ENCODE measurements at places on chromosomes 2 and 18.

DNA sequence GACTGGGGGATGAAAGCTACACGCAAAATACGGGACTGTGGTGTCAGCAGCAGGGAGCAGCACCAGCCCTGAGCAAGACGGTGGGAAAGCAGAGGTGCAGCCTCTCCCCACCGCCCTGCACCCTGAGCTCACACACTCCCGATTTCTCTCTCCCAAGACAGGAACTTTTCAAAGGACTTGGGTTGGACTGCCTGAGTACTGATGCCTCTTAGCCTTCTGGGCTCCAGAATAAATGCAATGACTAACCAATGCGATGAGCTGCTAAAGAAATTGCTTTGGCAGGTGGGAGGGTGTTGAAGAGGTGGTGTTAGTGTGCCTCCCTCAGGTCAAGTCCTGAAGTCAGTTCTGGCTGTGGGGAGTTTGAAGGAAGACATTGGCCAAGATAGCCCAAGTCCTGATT is 9.6 kb downstream of the TRIM54 start:
- DNase-seq = no peak

DNA sequence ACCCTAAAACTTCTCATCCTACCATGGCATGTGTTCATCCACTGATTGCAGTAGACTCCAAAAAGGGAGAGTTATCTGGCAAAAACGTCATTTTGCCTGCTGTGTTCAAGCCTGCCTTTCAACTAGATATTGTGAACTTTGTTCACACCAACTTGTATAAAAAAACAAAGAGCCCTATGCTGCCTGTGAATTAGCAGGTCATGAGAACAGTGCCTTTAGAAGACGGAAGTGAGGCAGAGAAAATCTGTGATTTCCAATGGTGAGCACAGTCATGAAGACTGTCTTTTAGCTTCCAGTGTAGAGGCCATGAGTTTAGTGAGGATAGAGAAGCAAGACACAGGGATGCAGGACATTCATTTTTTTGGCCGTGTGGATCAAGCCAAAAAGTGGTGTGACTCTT is 103.6 kb upstream of the PGAP1 start:
- DNase-seq = no peak

DNA sequence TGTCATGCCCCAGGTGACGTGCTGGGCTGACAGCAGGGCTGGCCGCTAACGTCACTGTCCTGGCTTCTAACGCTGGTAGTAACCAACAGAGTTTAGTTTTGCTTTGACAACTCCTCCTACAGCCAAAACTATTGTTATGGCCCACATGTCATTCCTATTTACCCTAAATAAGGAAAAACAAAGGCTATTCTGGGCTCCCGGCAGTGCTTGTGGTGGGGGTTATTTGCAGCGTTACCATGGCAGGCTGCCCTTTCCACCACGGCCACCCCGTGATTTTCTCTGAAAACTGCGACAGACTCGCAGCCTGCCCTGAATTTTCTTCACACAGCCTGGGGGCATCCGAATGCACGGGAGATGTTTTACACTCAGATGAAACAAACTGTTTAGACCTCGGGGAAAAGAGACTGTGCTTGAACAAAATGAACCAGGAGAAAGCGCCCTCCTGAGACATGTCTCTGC is 115.2 kb downstream of the FAM210A start:
- peak; percentile 22 for DNase-seq

GRCh38 chr18:68275616-68276015 is 439.3 kb downstream of the TMX3 start:
- no peak for DNase-seq

DNA sequence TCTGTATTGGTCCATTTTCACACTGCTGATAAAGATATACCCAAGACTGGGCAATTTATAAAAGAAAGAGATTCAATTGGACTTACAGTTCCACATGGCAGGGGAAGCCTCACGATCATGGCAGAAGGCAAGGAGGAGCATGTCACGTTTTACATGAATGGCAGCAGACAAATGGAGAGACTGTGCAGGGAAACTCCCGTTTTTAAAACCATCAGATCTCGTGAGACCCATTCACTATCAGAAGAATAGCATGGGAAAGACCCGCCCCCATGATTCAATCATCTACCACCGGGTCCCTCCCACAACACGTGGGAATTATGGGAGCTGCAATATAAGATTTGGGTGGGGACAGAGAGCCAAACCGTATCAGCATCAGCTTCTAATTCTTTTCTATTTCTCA is 217.0 kb downstream of the ANAPC1 start:
- DNase-seq = no peak

DNA sequence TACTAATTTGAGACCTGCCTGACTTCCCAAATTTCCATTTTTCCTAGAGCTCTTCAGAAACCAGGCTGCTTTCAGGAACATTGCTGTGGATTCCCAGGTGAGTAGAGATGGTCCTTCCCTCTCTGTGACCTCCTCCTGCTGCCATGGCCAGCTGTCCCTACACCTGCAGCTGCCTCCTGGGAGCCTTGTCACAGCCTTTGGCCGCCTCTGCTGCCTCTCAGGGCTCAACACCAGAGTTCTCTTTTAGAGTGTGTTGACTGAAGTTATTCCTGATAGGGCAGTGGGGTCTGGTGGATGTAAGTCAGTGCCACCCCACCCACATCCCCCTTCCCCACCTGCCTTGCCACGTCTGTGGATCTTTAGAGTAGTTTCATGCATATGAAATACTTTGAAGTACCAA is 22.9 kb downstream of the SPATS2L start:
- DNase-seq = no peak

- no peak for DNase-seq
These were observed 9.4 kb upstream of the INO80C start for GRCh38 chr18:35507192-35507591.

DNA sequence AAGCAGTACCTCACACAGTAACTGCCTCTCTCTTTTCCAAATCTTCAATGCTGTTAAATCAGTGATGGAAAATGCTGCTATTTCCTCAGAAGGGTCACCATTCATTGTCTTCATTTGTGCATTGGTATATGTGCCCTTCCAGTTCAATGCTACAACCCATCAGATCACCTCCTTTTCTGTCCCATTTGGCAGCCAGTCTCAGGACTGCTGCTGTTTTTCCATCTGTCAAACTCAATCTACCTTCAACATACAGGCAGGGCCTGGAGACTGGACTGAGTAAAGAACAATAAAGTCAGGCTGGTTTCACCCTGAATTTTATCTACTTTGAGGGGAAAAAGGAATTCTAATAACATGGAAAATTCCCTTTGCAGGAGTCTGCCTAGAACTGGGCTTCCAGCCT is 17.9 kb downstream of the ZNF385B start:
- DNase-seq = no peak

GRCh38 chr2:99106913-99107312 is 34.6 kb upstream of the C2orf15 start:
- no peak for DNase-seq

GRCh38 chr2:85850451-85850850 is 38.3 kb downstream of the ST3GAL5 start:
- DNase-seq = no peak

- DNase-seq = no peak
These were observed 25.6 kb upstream of the CYRIA start for GRCh38 chr2:16691261-16691660.

GRCh38 chr2:166388481-166389070 is 12.8 kb upstream of the SCN9A start:
- peak; percentile 94 for DNase-seq

DNA sequence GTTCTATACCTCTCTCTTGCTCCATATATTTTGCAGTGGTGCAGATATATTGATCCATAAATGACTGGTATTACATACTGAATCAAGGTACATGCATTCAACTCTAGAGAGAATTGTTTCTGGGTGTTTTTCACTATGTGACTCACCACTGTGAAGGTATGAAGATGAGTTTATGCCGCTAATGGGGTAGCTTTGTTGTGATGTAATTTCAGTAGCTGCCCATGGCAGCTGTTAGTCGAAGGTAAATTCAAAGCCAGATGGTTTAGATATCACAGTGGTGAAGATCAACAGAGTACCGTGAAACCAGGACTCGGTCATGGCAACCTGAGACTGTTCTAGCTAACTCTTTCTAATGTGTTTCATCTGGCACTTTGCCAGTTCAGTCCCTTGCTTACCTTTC is 50.4 kb downstream of the PKP4 start:
- no peak for DNase-seq

GRCh38 chr2:170146784-170147183 is 31.2 kb upstream of the MYO3B start:
- DNase-seq = no peak

DNA sequence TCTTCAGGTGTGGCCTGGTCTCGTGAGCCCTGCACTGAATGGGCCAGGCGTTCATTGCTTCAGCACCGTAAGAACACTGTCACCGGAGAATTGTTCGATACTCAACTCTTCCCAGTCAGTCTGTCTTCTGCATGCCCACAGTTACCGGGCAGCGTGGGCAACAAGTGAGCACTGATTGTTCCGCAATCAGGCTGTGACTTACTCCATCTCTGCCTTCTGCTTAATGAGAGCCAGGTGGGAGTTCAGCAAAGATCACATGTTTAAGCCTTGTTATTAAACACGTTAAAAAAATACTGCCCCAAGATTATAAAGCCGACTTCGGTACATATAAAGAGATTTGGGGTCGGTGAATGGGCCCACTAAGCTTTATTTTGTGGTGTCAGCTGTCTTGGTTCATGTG is 3.7 kb downstream of the STEAP3 start:
- no peak for DNase-seq

DNA sequence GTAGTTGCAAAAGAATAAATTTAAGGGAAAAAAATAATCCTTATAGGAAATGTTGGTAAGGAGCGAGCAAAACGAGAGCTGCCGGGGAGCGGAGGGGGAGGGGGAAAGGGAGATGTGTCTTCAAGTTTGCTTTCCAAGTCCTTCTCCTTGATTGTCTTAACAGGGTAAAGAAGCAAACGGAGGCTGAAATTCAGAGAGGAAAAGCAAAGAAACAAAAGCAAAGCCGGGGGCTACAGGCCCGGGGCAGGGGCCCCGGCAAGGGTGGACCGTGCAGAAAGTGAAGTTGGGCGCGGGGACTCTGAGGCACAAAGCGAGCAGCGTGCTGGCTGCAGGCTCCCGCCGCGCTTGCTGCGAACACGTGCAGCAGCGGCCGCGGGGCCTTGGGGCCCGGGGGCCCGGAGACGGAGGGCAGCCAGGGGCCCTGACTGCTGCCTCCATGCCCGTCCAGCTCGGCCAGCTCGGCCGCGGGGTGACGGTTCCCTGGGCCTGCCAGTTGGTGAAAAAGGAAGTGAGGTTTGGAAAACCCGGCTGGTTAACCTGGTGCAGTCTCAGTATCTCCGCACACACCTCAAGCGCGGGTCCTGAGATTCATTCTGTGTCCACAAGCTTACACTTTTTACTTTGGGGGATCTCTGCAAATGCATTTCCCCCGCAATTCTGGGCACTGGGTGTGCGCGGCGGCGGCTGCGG is 4.1 kb downstream of the BCL11A start:
- DNase-seq = no peak

DNA sequence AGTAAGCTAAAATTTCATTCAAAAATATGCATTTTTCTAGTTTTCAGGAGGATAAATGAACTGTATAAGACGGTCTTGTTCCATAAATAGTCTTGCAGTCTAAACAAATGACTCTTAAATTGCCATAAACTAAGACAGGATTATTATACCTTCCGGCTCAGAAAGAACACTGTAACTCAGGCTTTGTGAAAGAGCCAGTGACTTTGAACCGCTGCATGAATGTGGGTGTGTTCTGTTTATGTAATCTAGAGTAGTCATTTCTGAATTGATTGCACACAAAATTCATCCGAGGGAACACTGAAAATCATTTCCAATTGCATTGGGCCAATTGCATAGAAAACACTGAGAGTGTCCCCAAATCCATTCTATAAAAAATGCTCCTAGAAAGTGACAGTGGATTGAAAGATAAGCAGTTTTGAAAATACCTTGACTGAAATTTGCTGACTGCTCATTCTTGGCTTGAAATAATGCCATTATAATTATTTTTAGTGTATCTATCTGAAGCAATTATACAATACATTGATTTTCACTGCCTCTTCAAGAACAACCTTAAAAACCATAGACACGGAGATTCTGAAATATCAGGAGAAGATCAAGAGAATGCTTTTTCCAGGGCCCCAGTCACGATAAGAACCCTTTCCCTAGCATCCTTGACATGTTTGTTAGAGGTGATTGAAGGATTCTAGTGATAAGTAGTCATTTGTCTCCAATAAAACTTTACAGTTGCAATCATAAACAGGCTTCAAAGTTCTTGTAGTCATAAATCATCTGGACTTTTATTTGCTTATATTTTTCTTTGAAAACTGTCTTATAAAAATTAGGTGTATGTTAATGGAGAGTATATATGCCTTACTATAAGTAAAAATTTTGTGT is 55.4 kb downstream of the CNTNAP5 start:
- no peak for DNase-seq

DNA sequence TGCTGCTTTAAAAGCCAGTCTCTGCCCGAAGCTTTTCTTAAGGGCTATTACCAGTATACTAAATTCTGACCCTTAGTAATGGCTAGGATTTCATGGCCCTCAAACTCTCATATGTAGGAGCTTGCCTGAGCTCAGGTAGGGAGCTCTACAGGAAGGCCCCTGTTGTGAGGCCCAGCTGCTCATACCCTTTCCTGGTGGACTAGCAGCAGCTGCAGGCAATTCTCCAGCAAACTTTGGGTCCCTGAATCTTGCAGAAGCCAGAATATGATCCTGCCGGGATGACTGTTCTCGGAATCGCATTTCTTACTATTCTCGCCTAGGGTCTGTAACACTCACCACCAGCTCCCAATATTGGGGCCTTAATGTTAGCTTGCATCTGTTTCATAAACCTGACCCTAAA is 106.4 kb upstream of the SERTAD2 start:
- no peak for DNase-seq

GRCh38 chr2:219831957-219832356 is 204.5 kb downstream of the SLC4A3 start:
- DNase-seq = no peak

DNA sequence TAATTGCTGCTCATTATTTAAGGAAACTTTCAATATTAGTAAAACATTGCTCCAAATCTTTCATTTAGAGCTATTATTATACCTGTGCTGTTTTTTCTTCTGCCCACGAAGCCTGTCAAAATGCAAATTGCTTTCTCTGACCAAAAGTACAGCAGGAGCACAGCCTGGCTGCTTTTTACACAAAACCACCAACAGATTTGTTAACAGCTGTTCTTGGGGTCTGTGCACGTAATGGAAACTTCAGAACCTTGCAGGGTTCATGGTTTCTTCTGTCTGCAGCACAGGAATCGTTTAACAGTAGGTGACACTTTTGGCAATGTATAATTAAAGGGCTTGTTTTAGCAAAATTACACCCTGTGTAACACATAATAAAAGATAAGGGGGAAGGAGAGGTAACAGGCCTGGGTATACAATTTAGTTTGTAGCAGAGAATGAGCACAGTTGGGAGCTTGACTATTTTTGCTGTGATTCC is 447.3 kb downstream of the KCNJ3 start:
- DNase-seq = no peak

DNA sequence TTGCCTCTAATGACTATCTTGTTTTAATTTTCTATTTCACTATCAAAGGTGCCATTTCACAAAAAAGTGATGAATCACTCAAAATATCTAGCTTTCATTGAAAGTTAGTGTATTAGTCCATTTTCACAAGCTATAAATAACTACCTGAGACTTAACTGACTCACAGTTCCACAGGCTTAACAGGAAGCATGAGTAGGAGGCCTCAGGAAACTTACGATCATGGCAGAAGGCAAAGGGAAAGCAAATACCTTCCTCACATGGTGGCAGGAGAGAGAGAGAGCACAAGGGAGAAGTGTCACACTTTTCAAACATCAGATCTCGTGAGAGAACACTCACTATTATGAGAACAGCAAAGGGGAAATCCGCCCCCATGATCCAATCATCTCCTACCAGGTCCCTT is 1220.4 kb upstream of the ZEB2 start:
- peak; percentile 84 for DNase-seq

All from kidney capillary endothelial cell (primary cell).